ENCODE measurements at places on chromosomes 1 and 21.
A peak's percentile ranks its signal among the peaks of the same experiment; 100 is the strongest.

DNA sequence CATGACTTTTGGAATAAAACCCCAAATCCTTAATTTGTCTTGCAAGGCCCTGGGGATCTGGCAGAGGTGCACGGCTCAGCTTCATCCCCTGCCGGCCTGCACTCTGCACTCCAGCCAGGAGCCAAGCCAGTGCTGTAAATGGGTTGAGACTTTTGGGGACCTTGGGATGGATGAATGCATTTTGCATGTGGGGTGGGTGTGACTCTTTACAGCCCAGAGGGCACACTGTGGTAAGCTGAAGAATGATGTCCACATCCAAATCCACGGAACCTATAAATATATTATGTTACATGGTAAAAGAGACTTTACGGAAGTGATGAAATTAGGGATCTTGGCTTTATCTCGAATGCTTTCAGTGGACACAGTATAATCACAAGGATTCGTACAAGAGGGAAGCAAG lies 177.8 kb downstream of the EDEM3 start:
- DNase-seq: no peak

GRCh38 chr1:60762176-60762575 lies 320.2 kb upstream of the NFIA start:
- no peak for DNase-seq

GRCh38 chr1:18965206-18966173 lies 9.0 kb upstream of the IFFO2 start:
- DNase-seq: no peak

GRCh38 chr1:27609618-27610240 lies 5.8 kb upstream of the AHDC1 start:
- no peak for DNase-seq

DNA sequence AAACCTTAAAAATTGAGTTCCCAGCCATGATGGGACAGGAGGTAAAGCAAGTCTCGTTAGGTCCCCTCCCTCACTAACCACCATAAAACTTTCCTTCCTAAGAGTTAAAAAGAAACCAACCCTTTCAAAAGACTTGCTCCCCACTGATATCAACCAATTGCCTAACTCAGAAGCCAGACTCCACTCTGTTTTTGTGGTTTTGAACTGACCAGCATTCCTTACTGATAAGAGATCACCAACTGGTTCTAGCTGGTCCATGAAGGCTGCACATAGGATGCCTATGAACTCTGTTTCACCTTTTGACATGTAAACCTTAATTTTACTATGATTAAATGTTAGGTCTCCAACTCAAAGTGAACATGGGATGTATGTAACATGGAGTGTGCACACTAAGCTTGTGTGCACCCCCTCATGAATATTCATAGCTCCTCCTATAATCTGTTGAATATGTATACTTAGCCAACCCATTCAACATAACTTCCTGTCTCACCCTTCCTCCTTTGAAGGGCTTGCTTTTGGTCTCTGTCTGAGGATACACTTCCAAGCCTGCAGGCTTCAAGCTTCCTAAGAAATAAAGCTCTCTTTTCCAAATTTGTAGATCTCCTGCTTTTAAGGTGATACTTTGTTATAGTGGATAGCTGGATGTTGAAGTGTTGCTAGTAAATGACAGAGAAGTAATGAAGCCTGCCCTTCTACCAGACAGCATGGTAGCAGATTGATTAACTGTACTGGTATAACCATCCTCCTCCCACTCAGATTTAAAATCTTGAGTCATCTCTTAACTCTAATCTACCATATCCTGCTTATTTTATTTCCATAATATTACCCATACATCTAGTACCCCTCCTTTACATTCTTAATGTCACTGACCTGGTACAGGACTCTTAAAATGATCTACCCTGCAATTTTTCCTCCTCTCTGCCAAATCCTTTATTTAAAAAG lies 95.6 kb downstream of the ZNF644 start:
- DNase-seq: no peak

- DNase-seq: no peak
These were observed 32.2 kb upstream of the PCBP3 start for GRCh38 chr21:45611296-45611695.

- no peak for DNase-seq
These were observed 24.2 kb downstream of the PADI3 start for GRCh38 chr1:17273096-17273495.

DNA sequence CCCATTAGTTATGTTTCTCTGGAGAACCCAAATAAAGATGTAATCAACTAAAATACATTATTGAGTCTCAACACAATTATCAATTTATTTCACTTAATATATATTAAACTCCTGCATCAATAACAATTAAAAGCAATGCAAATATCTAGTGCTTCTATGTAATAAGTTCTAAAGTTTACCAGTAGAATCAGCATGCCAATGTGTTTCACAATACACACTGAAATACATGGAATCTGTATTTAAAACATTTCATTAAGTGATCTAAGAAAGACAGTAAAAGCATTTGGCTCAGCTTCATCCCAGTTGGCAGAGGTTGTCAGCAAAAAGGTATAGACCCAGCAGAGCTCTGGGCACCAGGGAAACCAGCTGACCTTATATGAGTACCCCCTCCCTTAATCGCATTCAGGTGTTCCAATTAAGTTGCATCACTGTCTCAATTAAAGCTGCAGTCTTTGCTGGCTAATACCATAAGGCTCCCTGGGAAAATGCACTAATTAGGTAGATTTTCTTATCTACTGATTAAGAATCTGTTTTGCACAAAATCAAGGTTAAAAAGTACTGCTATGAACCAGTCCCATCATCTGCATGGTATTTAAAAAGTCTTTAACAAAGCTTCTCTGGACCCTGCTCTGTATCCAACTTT lies 63.1 kb downstream of the NIBAN1 start:
- no peak for DNase-seq

GRCh38 chr1:207316622-207317391 lies 4.7 kb upstream of the CD55 start:
- DNase-seq: no peak

- DNase-seq: peak; percentile 85
These were observed 838 bp downstream of the CCDC28B start for GRCh38 chr1:32201011-32201855.

GRCh38 chr1:217955723-217956122 lies 324.6 kb downstream of the SPATA17 start:
- DNase-seq: no peak

DNA sequence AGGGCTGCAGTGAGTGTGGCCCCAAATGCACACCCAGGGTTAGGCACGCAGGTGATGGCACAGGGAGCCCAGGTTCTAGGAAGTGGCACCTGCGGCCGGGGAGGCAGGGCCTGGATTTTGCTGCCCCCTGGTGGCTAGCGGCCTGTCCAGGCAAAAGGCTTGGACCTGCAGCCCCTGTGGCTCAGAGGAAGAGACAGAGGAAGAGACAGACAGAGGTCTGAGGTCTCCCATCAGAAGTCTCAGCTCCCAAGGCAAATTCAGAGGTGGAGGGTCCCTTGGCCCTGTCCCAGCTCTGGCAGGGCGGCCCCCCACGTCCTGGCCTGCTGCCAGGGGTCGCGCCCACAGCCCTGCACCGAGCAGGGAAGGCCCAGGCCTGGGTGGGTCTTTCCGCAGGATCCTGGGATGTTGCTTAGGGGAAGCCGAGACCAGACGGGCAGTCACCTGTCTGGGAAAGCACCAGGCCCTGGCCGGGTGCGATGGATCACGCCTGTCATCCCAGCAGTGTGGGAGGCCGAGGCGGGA lies 8.0 kb upstream of the TNFRSF14 start:
- DNase-seq: peak; percentile 88

GRCh38 chr1:245365095-245366020 lies 210.6 kb downstream of the KIF26B start:
- DNase-seq: no peak

GRCh38 chr1:213423041-213423440 lies 372.0 kb downstream of the RPS6KC1 start:
- DNase-seq: no peak

DNA sequence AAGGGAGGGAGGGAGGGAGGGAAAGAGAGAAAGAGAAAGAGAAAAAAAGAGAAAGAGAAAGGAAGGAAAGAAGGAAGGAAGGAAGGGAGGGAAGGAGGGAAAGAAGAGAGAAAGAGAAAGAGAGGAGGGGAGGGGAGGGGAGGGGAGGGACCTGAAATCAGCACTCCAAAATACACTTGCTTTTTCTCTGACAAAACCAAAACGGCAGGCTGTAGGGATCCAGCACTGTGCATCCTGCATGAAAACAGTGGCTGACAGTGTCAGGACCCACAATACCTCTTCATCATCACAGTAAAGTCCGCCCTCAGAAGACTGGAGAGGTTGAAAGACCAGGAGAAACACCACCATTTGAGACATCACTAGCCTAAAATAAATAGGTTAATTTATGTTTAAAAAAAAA lies 156.0 kb upstream of the SOD1 start:
- DNase-seq: no peak

DNA sequence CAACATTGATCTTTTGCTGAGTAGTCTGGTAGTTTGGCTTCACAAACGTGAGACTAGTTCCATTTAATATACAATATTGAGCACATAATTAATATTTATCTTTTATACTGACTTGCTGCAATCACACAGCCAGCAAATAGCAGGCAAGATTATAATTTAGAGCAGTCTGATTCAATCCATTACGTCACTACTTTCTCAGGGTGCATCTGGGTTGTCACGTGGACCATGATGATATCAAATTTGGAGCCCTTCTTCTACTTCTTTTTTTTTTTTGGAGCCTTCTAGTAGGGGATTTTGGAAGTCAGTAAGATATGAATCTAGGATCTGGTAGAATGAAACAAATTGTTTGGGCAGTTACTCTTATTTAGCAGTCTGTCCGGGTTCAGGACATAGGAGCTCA lies 100.6 kb upstream of the SLC5A9 start:
- no peak for DNase-seq

DNA sequence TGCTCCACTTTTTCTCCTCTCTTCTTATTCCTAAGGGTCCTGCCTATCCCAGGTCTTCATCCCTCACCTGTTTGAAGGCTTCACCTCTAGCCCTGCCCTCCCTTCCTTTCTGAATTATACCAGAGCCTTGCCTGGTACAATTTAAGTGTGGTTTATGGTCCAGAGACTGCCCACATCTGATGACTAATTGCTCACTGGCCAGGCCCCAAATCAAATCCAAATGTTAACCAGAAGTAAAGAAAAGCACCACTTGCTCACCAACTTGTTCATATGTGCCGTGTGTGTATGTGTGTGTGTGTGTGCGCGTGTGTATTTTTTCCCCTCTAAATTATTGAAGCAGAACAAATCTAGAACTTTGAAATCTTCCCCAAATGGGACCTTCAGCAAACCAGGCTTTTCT lies 26.4 kb downstream of the MYOM3 start:
- no peak for DNase-seq

DNA sequence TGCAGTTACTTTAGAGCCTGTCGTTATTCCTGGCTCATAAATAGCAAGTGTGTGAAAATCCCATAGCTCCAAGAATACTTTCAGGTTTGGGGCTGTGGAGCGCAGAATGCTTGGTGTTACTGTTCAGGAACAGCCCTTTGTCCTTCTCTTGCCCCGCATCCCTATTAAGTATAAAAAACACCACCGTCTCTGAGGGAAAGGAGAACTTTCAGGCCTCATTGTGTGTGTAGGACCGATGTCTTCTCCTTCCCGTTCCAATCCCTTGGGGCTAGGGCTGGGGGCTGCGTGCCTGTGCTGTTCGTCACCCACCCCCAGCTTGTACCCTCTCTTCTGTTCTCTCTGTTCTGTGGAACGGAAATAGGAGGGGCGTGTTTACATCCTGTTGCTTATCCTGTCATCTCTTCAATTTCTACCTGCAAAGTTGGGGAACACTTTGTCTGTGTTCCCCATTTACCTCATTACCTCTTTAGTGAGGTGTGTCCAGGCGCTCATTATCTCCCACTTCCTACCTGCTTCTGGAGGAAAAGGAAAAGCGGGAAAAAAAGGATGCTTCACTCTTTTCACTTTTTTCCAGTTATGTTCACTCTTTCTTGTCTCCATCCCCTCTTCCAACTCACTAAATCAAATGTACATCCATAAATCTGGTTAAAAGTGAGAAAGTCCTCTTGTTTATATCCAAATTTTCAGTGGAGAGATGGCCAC lies 788 bp upstream of the TXNIP start:
- DNase-seq: peak; percentile 76

DNA sequence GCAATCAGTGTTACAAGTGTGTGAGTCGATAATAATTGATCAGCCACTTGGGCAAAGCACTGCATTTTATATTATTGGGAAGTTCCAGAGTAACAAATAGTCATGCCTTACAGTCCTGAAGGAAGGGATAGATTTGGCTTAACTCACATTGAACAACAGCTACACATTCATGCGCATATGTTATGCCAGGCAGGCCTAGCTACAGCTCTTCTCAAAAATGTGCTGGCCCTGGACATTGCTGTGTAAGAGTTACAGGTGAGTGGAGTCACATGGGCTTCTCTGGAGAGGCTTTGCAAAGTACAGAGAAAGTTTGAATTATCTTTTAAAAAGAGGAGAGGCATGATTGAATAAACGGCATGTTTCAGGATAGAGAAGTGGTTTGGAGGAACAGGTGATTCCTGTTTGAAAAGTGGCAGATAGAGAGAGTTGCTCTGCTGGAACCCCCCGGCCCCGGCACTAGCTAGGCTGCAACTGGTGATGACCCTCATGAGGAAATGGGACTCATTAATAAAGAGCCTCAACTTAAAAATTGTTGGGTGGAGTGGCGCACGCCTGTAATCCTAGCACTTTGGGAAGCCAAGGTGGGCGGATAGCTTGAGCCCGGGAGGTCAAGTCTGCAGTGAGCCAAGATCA lies 200.6 kb downstream of the CRB1 start:
- DNase-seq: no peak

GRCh38 chr21:41765420-41765821 lies 1.4 kb downstream of the RIPK4 start:
- DNase-seq: no peak

All from CD4-positive, alpha-beta T cell treated with Interleukin-10 for 1 hour (primary cell).